ENCODE measurements at places on chromosomes 11 and 22. TPM values are rescaled to one million over a fixed set of nuclear protein-coding genes. Genes with fewer than 3 reads are reported as not detected.

- DNase-seq, result no peak
Observed at GRCh38 chr11:60504219-60504905, 10.8 kb upstream of the MS4A13 start.

DNA sequence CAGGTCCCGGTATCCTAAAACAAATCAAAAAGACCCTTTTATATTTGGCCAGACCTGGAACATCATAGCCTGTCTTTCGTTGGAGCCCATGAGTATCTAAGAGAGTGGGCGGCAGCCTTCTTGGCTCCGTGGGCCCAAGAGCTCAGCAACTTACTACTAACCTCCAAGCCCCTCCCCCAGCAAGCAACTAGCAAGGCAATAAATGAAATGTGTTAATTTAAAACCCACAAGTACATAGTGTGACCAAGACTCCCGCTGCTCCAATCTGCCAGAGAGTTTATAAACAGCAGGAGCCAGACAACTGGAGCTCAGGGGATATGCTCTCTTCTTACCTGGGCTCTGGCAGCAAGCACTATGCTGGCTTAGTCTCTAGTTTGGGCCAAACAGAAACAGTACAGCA is 40.8 kb upstream of the CYP2D6 start:
- no peak for DNase-seq

DNA sequence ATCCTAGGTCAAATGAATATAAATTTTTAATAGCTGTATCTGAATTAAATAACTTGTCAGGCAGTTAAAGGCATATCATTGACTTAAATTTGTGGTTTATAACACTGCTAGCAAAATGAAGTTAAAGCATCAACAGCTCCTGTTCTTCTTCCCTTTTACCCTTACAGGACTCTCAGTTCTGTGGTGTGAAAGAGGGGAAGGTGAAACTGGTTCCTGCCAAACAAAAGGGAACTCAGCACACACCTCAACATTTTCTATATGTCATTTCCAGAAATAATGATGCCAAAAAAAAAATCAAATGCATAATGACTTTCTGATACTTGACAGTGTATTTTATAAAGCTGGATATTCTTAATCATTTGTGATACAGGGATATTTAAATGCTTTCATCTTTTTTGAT is 21.2 kb downstream of the ARL14EP start:
- no peak for DNase-seq

- DNase-seq, result no peak
Observed at GRCh38 chr11:65291613-65292012, 23.1 kb upstream of the CDC42EP2 start.

GRCh38 chr22:50320116-50320515 is 6.7 kb downstream of the DENND6B start:
- DNase-seq, result no peak

DNA sequence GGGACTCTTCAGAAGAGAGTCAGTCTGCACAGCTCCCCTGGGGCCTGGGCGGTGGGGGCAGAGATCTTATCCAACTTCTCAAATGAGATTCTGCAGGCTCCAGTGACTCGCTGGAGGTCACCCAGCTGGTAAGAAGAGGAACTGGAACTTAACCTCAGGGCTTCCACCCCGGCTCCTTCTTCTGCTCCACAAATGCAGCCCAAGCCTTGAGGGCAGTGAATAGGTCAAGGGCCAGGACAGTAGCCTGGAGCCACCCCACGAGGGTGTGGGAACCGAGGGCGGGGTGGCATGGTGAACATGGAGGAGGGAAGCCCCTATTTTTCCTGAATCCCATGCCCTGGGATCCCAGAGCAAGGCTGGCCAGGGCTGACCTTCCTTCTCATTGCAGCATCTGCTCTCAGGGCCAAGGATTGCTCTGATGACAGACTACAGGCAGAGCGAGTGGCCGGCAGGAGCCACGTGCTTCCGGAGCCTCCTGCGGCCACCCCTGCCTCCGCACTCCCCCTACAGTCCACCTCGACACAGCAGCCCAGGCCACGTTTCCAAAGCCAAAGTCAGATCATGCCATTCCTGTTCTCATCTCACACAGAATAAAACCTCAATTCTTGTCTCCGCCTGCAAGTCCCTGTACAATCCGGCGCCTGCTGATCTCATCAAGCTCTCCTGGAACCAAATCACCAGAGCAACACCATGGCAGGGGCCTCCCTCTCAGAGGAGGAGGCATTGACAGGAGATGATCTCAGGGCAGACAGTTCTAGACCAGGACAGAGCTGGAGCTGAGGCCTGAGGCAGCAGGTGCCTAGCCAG is 21.1 kb upstream of the UPK3A start:
- peak; percentile 83 for DNase-seq

GRCh38 chr11:2858995-2859698 is 26.4 kb downstream of the CDKN1C start:
- DNase-seq, result no peak

DNA sequence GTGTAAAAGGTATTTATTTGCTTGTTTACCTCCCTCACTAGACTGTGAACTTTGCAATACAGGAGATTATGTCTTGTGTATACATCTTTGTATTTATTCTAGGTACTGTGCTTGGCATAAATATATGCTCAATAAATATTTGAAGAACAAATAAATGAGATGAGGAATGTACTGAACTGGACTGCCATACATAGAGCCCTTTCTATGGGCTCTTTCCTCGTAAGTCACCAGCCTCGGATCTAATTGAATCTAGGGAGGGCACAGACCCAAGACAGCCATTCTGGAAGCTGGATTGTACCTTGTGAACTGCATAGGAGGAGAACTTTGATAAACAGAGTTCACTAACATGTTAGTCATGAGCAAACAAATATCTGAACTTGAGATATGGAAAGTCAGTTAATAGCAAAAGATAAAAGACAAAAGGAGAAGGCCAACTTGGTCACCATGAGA is 503.9 kb downstream of the INSC start:
- DNase-seq, result no peak

DNA sequence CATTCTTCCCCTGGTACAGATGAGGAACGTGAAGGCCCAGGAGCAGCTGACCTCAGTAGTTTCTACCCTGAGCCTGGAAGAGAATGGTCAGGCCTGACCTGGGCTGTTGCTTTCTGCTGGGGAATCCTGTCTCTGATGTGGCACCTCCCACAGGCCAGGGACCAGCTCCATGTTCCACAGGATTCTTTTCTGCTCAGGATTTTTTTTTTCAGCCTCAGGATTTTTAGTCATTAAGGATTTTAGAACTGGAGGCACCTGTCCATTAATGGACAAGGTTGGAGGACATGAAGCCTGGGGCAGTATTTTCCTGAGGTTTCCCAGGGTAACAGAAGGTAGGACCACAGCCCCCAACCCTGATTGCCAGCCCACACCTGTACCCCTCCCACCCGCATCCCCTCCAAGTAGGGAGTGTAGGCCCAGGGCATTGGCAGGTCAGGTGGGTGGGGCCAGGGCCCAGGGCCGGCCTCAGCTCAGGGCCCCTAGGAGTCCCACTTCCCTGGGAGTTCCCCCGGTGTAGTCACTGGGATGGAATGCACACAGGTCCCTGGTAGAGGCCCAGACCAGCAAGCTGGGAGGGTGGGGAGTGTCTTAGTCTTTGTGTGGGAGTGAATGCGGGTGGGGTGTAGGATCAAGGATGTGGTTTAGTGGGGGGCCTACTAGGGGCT is 16.1 kb downstream of the BIK start:
- no peak for DNase-seq

DNA sequence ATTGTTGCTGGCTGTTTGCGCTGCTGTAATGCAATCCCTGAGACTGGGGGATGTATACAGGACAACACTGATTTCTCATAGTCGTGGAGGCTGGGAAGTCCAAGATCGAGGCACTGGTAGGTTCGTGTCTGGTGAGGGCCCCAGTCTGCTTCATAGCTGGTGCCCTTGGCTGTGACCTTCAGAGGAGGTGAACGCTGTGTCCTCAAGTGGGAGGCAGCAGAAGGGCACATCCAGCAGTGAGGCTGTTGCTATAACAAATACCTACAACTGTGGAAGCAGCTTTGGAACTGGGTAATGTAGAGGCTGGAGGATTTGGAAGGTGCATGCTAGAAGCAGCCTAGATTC is 21.3 kb downstream of the KRTAP5-5 start:
- DNase-seq, result no peak

GRCh38 chr22:40919446-40919845 is 31.7 kb upstream of the RBX1 start:
- no peak for DNase-seq

DNA sequence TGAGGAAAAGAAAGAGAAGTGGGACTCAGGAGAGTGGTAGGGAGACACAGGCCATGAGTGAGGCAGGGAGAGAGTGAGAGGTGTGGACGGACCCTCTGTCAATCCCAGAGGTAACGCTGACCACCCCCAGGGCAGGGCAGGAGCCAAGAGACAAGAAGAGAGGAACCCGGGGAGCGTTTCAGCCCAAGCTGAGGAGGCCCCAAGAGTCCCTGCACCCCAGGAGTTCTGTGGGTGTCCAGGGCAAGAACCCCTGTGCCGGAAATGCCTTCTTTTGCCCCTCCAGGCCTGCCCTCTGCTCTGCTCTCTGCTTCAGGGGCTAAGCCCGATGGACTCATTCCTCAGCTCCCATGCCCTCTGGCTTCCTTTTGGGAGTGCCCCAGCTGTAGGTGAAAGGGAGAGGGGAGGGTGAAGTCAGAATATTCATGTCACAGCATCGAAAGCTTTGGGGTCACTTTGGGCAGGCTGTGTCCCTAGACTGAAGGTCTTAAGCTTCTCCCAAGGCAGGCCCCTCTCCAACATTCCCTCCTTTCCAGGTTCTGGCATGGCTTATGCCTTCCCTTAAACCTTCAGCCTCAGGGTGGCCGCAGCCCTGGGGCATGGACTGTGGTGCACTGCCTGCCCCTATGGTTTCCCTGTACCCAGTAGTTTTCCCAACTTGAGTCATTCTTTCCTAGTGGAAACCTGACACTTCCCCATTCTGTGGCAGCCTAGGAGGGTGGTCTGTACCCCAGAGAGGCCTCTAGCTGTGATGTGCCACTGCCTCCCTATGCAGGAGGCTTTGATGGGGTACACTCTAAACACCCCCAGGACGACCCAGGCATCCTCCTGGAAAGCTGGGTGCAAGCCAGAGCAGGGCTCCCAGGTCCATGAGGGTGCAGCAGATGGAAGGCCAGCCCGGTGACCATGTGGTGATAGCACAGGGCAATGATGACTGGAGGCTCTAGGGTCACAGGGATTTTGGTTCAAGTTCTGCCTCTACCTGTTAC is 27.1 kb downstream of the MYEOV start:
- DNase-seq, result no peak

DNA sequence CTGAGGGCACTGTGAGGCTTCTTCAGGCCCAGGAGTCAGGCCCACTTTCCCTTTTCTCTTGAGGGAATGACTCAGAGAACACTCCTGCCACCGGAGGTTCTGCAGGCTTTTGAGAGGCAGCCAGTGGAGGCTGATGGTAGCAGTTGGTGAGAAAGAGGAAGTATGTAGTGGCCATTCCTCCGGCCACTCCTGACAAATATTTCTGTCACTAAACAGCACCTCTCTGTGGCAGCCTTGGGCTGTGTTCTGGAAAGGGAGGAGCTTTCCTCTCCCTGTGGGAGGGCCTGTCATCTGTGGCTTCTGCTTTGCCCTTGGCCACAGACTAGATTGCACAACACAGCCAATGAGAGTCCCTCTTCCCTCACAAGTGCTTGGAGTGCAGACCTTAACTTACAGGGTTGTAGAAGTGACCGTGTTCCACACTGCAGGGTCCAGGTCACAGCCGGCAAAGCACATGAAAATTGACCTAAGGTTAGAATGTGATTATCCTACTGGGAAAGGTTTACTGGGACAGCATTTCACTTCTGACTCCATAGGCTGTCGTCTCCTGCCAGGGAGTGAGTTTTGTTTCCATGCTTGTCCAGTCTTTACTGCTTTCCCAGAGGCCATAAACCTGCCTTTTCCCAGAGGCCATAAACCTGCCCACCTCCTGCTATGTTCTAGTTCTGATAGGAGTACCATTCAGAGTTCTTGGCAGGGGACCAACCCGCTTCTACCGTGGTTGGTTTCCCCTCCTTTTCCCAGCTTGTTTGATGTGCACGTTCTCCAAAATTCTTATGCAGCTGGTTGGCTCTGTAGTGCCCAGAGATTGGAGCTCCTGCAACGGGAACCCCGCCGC is 33.3 kb downstream of the MARK2 start:
- peak; percentile 71 for DNase-seq

DNA sequence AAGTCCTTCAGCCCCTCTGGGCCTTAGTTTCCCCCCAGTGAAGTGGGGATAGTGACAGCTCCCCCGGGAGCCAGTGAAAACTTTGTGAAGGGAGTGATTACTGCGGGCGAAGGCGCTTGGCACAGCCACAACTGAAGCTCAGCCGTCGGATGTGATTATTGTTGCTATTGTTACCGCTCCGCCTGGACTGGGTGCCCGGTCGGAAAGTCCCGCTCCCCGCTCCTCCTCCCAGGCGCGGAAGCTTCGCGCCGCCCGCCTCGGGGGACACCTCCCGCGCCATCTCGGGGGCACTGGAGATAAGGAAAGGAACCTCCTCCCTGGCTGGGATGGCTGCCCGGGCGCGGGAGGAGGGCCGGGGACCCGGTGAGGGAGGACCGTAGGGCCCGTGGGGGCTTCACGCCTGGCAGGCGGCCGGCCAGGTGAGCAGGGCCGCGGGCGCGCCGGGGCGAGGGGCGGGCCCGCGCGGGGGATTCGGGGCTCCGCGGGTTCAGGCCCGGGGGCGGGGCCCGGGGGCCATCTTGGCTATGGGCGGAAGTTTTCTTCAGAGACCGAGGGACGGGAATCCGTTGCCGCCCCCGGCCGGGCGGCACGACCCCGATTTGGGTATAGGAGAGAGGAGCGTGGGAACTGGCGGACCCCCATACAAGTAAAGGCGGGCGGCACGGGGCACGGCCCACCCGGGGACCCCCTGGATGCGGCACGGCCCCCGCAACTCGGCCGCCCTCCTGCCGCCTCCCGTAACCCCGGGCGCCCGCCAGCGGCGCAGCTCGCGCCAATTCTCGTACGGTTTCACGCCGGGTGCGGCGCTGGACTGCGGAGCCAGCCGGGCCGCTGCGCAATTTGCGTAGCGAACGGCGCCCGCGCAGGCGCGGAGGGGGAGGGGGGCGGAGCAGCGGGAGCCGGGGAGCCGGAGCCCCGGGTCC is at the start of gene GPR137:
TSS of gene GPR137 (plus strand) at position 887 of the 923 bp plus-strand sequence. CDS start 677 bp downstream, outside the sequence.
- DNase-seq, result peak; percentile 93

- no peak for DNase-seq
Observed at GRCh38 chr11:79229047-79229446, 211.8 kb downstream of the TENM4 start.

GRCh38 chr22:24106385-24107381 is 74.6 kb upstream of the SUSD2 start:
- DNase-seq, result no peak

- no peak for DNase-seq
Observed at GRCh38 chr11:83866655-83867054, 580.5 kb upstream of the CCDC90B start.

CHORDC1 gene
- 37.9 TPM for total RNA-seq

PDGFB gene
- 19.9 TPM for total RNA-seq

OMP gene
- not detected for total RNA-seq

OR52A1 gene
- total RNA-seq, result not detected

UBQLN3 gene
- not detected for total RNA-seq

PLAAT3 gene
- total RNA-seq, result 149 TPM

NAALADL1 gene
- 5.3 TPM for total RNA-seq

SMTNL1 gene
- not detected for total RNA-seq

SMC1B gene
- total RNA-seq, result not detected

VSIG10L2 gene
- total RNA-seq, result not detected

CDHR5 gene
- not detected for total RNA-seq

TTLL1 gene
- total RNA-seq, result 6.2 TPM
